ENCODE measurements at places on chromosomes 3 and 15. TPM values are rescaled to one million over a fixed set of nuclear protein-coding genes. Genes with fewer than 3 reads are reported as not detected.

DNA sequence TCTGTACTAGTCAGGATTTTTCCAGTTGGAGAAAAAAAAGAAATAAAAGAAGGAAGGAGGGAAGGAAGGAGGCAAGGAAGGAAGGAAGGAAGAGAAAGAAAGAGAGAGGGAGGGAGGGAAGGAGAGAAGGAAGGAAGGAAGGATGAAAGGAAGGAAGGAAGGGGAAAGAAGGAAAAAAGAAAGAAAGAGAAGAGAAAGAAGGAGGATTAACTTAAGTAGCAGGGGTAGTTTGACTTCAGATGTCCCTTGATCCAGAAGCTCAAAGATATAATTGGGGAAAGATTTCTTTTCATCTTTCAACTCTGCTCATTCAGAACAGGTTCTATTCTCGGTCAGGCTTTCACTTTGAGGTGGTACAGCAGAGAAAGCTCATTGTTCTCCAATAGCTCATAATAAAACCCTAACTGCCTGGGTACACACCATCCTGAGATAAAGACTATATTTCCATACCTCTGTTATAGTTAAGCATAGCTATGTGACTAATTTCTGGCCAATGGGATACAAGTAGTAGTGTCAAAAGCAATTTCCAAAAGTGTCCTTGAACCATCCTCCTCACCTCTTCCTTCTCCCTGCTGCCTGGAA is 23.5 kb upstream of the STT3B start:
- H3K27me3 ChIP-seq = no peaks in the 10 kb centered on the region
- no peaks in the 10 kb centered on the region for H3K4me1 ChIP-seq
- no peak overlapping the region for H3K4me3 ChIP-seq
- no peak for DNase-seq
- H3K27ac ChIP-seq = no peak overlapping the region

DNA sequence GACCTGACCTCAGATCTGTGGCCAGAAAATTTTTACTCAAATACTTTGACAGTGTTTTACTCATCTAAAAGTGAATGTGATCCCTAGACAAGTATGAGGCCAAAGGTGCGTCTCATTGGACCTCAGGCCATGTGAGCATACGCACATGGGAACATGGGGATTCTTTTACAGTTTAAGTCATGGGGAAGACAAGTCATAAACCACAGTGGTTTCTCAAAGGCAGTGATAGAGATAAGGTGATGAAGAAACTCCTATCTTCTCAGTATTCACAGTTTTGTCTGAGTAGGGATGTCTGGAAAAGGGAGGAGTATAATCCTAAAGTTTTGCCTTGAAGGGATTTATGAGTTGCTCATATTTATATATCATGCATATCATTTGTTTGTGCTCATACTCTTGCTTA is 173.8 kb downstream of the FNDC3B start:
- no peak for DNase-seq
- H3K4me3 ChIP-seq = no peak overlapping the region
- H3K27ac ChIP-seq = no peak overlapping the region
- no peaks in the 10 kb centered on the region for H3K36me3 ChIP-seq
- peaks cover 18% of the 10 kb centered on the region for H3K4me1 ChIP-seq
- H3K27me3 ChIP-seq = no peaks in the 10 kb centered on the region

- no peaks in the 10 kb centered on the region for H3K36me3 ChIP-seq
- no peak for DNase-seq
- no peaks in the 10 kb centered on the region for H3K4me1 ChIP-seq
- H3K4me3 ChIP-seq = no peak overlapping the region
Observed at GRCh38 chr3:72679540-72680198, 168.6 kb downstream of the SHQ1 start.

Gene C2CD4B
- total RNA-seq = 0.98 TPM

Gene STRIT1
- not detected for total RNA-seq

Gene IMPDH2
- 216 TPM for total RNA-seq

Gene C3orf22
- total RNA-seq = not detected
